ENCODE measurements at places on chromosomes 7 and 10.
A peak's percentile ranks its signal among the peaks of the same experiment; 100 is the strongest.

DNA sequence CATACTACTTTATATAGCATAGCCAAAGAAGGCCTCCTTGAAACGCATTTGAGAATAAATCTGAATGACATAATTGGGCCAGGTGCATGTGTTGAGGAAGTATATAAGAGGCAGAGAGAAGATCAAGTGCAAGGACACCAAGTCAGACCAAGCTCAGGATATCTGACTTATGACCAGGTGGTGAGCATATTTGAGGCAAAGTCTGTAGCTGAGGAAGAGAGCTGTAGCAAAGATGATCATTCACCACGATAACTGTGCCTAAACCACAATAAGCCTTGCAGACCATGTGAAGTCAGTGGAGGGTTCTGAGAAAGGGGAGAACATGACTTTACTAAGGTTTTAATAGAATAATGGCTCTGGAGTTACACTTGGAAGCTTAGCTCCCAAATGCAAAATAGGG is 292.3 kb downstream of the SORCS1 start:
- no peak for DNase-seq

DNA sequence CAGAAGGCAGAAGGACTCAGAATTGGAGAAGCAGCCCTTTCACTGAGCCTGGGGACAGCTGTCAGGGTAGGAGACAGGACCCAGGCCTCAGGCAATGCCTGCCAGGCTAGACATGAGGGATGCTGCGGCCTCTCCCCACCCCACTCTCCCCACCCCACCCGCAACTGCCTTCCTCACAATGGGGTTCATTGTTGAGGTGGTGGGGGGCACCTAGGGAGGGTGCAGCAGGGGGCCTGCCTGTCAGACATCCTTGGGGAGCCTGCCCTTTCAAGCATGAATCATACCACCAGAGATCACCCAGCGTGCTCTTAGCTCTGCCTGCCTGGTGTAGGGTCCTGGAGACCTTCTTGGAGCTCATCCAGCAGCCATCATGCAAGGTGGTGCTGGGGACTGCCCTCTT is at the start of gene C10orf62:
C10orf62 (plus strand) TSS at position 243 of the 400 bp plus-strand sequence. CDS start 177 bp downstream, outside the sequence.
- no peak for DNase-seq

- no peak for DNase-seq
Measured at GRCh38 chr10:3647074-3647473, 137.9 kb downstream of the KLF6 start.

DNA sequence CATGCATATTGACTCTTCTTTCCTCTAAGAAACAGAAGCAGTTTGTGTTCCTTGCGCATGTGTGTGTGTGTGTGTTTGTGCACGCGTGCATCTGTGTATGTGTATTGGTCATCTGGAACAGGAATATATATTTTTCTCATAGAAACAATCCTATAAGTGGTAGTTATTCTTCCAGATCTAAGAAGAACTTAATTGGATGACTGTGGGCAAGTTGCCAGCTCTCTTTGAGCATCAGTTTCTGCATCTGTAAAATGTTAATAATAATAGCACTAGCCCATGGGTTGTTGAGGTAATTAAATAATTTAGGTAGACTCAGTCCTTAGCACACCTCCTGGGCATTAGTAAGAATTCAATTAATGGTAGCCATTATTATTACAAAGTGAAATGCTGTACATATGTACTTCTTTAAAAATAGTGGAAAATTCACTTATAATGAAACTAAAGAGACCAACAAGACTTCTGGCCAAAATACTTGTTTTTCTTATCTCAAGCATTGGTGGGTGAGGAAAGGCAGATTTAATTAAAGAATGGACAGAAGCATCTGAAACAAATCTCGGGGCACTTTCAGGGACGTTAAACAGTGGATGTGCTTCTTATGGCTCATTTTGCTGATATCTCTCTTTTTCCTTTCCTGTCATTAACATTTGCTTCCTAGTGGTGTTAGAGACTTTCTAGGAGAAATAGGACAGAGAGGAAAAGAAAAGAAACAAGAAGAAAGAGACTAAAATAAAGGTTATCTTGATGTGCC is 124.9 kb upstream of the HABP2 start:
- no peak for DNase-seq

- no peak for DNase-seq
Measured at GRCh38 chr10:60141896-60142559, 235.7 kb upstream of the CCDC6 start.

GRCh38 chr7:105639667-105640493 is 58.6 kb upstream of the EFCAB10 start:
- no peak for DNase-seq

- DNase-seq, result no peak
Measured at GRCh38 chr7:107315716-107316220, 147.0 kb downstream of the HBP1 start.

DNA sequence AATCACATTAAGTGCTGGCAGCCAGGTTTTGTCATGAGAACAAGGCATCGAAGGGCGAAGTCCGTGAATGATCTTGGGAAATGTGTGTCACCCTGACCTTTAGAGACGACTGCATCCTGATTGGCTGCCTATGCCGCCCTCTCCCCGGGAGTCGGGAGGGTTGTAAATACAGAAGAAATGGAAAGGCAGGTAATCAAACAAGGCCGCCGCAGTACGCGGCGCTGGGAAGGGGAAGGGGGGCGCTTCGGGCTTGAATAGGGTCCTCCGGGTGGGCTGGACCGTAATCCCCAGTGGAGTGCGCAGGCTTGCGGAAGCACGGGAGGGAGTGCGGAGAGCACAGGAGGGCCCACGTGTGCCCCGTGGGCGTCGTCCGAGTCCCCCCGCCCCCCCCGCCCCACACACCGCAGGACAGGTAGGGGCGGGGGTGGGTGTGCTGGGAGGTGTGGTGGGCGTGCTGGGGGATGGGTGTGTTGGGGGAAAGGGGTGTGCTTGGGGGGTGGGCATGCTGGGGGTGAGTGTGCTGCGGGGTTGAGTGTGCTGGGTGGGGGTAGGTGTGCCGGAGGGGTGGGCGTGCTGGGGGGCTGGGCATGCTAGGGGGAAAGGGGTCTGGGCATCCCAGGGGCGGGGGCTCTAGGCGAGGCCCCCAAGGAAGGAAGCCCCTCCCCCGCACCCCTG is 169.4 kb downstream of the ARHGAP12 start:
- peak; percentile 85 for DNase-seq

GRCh38 chr10:53977267-53977666 is 823.8 kb downstream of the PCDH15 start:
- DNase-seq, result no peak

DNA sequence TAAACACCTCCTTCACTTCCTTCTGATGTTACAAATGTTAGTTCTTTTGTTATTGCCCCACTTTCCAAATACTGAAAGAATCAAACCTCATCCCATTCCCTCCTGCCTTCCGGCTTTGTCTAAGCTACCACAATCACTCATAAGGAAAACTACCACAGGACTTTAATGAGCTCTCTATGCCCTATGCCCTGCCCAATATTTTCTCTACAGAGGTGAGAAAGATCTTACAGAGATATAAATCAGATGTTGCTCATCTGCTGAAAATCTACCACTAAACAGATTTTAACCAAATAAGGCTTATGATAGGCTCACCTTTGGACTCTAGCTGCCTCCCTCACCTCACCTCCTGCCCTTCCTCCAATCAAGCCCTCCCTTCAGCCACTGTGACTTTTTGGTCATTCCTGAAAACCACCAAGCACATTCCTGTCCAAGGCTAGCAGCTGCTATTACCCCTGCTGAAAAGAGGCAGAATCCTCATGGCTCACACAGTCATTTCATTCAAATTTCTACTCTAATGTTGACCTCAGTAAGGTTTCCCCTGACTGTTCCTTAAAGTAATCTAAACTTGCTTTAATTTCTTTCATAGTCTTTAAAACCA is 7.7 kb downstream of the ZNF33B start:
- no peak for DNase-seq

- no peak for DNase-seq
Measured at GRCh38 chr7:51369746-51370145, 53.1 kb upstream of the COBL start.

DNA sequence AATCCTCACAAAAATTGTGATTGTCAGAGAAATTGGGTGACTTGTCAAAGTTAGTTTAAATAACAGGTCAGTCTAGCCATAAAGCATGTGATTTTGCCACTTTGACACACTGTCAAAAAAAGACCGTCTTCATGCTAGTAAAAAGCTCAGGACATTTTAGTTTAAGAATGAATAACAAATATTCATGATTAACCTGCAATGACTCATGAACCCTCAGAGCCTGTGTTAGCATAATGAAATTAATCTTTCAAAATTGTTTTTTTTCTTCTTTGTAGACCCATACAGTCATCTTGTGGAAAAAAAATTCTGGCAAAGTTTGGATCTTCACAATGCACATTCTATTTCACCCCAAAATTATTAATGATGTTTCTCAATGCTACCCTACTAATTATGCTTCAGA is 255.2 kb upstream of the POT1 start:
- no peak for DNase-seq

- DNase-seq, result no peak
Measured at GRCh38 chr7:132521423-132521822, 54.8 kb downstream of the PLXNA4 start.

DNA sequence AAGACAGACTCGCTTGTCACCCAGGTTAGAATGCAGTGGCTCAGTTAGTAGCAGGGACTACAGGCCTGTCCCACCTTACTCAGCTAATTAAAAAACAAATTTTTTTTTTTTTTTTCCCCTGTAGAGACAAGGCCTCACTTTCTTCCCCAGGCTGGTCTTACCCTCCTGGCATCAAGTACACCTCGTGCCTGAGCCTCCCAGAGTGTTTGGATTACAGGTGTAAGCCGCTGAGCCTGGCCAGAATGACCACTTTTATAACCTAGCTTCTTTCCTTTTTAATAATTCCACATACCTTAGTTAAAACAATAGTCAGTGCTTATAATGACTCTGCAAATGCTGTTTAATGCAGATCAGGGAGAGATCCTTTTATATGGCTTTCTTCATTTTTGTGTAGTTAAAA is 31.3 kb downstream of the RSBN1L start:
- no peak for DNase-seq

- no peak for DNase-seq
Measured at GRCh38 chr10:47178537-47179290, 121.3 kb upstream of the GDF10 start.

DNA sequence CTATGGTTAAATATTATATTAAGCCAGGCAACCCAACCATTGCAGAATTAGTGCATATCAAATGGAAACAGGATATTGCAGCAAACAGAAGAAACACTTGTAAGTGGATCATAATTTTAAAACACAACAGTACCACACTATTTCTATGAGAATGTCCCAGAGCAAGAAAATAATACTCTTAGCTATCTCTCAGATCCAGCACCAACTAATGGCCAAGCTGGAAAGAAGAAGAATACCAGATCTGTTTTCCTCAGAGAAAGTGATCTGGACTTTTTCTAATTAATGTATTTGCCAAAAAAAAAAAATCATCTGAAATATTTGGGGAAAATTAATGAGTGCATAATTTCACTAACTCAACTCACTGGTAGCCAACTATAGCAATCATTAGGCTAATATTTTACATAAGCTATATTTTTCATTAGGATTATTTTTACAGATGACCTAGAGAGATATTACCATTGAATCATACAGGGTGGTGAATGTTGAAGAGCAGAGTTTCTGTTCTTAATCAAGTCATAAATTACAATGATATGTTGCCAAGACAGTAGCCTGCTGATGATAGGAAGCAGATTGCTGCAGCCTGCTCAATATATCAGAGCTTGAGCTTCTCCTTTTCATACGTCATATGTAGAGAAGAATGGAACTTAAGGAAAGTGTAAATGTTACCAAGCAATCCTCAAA is 995.4 kb upstream of the LRRN3 start:
- no peak for DNase-seq

DNA sequence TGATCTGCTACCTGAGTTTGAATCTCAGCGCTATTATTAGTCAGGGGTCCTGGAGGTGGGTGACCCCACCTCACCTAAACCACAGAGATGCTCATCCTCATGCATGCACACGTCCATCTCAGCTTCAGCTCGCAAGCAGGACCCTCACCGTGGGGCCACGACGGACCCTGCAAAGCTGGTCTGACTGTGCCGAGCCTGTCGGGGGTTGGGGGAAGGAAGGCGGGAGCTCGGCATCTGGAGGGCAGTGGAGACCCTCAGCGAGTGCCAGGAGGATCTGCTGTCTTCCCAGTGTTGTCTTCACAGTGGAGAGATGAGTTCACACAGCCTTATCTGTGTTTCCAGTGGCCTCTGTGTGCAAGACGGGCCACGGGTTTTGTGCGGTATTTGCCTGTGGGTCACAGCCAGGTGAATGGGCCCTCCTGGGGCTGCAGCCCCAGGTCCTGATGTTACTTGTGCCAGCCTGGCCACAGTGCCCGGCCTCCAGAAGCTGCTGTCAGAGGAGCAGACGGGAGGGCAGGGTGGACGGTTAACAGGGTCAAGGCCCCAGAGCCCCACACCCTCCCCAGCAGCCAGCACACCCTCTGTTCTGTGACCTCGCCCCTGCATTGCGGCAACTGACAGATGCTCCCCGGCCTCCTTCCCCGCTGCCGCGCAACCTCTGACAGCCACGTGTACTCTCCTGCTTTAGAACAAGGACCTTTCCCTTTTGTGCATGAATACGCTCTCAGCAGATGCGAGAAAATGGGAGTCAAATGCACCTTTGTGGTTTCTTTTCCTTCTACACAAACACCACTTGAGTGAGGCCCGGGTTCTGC is 528.8 kb downstream of the DNAJB6 start:
- DNase-seq, result no peak

GRCh38 chr7:99383791-99384370 is 9.4 kb downstream of the ARPC1B start:
- DNase-seq, result no peak

GRCh38 chr7:123437447-123437995 is 96.9 kb downstream of the IQUB start:
- no peak for DNase-seq

DNA sequence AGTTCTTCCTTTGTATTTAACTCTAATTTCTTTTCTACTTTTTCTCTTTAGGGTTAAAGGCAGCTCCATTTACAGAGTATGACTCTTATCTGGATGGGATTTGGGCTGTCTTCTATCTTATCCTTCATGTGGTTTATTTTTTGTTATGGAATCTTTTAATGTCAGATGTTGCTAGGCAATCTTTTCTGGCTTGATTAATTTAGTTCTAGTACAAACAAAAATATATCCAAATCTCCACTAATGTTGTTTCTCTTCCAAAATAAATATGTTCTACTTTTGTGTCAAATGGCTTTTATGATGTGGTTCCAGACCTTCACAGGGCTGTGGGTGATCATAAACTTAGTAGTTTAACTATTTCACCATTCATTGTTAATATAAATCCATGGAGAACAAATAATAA is 246.9 kb downstream of the AHR start:
- no peak for DNase-seq

- DNase-seq, result no peak
Measured at GRCh38 chr10:42936580-42936979, 140.3 kb upstream of the RET start.

DNA sequence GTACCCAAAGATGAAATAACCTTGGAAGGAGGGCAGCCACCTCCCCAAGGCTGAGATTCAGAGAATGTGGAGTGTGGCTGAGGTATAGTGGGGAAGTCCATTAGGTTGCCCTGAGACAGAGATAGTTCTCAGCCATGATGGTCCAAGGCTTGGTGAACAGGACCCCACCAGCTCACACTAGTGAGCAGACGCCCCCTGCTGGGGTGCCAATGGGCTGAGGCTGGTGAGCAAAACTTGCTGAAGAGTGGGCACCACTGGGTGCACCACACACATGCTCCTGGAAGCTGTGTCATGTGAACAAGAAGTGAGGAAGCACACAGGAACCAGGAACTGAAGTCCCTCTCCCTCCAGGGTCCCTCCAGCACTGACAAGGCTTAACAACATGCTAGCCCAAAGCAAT is 8.9 kb downstream of the FBXL13 start:
- DNase-seq, result peak; percentile 17
